ENCODE measurements at places on chromosomes 3 and 15.

- DNase-seq = no peak
Measured at GRCh38 chr3:32553459-32553858, 17.2 kb downstream of the DYNC1LI1 start.

DNA sequence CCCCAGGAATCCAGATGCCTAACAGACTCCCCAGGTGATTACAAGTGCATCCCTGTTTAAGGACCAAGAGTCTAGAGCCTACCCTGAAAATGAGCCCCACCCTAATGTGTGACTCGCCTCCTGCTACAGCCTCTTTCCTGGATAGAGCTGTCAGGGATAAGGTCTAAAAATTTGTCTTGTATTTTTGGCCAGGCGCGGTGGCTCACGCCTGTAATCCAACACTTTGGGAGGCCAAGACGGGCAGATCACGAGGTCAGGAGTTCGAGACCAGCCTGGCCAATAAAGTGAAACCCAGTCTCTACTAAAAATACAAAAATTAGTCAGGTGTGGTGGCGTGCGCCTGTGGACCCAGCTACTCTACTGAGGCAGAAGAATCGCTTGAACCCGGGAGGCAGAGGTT, 11.2 kb downstream of the TMC3 start:
- DNase-seq = no peak

DNA sequence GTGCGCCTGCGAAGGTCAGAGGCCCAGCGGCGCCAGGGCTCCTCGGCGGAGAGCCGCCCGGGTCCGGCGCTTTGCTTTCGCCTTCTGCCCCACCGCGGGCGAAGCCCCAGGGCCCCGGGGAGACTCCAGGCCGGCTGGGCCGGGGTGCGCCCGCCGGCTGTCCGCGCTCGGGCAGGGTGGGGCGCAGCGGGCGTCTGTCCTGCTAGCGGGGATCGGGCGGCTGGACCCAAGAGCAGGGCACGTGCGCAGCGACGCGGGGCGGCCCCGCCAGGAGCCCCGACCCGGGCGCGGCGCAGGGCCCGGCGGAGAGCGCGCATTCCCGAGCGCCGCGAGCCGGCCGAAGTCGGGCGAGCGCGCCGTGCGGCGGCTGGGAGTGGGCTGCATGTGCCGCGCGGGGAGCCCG, 569 bp upstream of the ALDH1A3 start:
- no peak for DNase-seq

GRCh38 chr3:188183452-188183851, 29.5 kb downstream of the LPP start:
- DNase-seq = no peak

- DNase-seq = no peak
Measured at GRCh38 chr3:101632586-101632985, 44.3 kb downstream of the ZBTB11 start.

GRCh38 chr3:15958692-15959433, 161.1 kb upstream of the ANKRD28 start:
- no peak for DNase-seq

- no peak for DNase-seq
Measured at GRCh38 chr3:197289726-197290125, 8.7 kb downstream of the DLG1 start.

DNA sequence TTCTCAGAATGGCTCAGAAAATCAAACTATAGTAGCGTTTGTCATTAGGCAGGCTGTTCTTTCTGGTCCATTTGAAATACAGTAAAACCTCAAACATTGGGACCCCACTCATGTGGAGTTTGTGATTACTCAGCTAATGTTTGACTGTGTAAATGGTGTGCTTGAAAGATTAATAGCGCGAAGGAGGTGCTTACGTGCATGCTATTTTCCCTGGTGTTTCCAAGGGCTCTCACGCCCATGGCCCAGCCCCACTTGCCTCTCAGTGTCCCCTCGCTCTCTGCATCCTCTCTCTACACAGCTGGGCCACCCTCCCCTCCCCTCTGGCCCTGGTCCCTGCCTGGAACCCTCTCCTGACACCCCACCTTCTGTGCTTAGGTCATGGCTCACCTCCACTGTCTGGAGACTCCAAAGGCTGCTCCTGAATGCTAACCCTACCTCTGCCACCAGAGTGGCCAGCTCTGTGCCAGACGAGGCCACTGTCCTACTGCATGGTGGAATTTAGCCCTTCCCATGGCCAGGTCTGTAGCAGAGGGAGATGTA, 194.2 kb downstream of the PLCL2 start:
- DNase-seq = no peak

- no peak for DNase-seq
Measured at GRCh38 chr3:121202573-121202972, 294.6 kb downstream of the STXBP5L start.

Measured in WERI-Rb-1 (cell line).